Right renal pelvis (tissue), 4 donors: ENCODE measurements at places on chromosomes 16 and 17.

DNA sequence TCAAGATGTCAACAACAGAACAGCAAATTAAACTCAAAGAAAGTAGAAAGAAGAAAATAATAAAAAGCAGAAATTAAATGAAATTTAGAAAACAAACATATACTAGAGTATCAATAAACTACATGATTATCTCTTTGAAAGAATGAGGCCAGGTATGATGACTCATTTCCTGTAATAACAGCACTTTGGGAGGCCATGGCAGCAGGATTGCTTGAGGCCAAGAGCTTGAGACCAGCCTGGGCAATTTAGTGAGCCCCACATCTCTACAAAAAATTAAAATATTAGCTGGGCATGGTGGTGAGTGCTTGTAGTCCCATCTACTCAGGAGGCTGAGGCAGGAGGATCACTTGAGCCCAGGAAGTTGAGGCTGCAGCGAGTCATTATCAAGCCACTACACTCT lies 232.5 kb downstream of the RAB11FIP4 start:
- no peak for DNase-seq

DNA sequence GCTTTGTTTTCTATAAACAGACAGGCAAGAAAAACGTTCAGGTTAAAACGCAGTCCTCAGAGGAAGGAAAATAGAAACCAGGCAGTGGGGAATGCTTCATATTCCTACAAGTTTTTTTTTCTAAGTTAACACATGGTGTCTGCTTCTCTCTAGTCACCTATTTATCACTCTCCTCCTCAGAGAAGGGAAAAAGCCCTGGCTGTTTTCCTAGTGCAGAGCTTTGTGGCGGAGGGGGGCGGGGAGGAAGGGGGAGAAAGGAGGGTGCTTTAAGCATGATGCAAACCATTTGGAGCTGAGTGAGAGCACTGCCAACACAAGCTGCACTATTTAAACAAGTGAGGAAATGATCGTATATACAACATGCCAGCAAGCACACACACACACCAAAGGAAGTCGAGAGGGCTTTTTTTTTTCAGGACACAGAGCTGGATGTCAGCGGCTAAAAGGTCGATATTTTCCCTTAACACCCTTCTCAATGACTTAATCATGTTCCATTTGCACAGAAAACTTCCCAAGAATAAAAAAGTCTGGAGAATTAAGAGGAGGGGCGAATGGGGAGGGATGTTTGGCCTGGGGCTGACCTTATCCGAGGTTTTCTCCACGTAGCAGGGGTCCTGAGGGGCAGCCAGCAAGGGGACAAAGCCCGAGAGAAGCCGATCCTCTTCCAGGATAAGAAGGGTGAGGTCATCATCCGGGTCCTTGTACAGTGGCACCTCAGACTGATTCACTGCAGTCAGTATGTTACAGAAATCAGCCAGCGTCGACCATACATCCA lies 117.4 kb downstream of the HIC1 start:
- peak; percentile 87 for DNase-seq

DNA sequence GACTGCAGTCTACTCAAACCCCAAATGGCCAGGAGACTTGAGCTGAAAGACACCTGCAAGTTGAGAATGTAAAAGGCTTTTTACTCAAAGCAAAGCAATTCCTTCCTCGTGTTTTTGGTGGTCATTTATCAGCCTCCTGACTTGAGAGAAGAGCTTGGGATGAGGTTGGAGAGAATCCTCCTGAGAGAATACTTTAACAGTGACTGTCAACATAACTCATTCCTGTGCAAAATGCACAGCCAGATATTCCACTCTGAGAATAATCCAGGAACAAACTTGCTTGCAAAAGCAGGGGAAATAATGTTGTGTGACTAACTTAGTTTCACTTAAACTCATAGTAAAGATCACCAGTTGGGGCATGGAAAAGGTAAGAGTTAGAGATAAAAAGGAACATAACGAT lies 53.4 kb downstream of the SNTB2 start:
- DNase-seq: no peak

DNA sequence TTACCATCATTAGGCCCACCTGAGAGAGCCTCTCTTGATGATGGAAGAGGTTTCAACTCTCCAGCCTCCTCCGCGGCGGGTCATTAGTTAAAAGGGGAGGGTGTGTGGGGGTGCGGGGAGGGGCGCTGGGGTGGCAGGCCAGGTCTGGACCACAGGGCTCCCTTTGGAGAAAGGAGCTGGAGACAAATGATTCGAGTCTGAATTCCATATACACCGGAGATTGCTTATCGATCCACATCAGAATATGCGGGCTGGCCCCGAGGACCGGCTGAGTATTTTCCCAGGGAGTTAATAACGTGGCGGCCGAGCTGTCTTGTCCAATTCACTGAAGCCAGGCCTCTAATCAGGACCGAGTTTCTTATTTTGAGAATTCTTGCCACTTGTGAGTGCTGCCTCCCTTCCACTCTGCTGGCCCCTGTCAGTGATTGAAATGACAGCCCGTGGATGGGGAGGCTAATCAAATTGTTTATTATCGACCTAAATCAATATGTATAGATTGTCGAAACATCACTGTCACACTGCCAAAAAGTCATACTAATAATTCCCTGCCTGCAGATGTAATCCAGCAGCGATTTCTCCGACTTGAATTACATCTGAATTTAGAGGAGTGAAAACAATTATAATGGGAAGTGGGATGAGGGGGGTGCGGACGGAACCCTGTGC lies 202.7 kb downstream of the SALL1 start:
- no peak for DNase-seq

GRCh38 chr16:54512467-54512995 lies 225.9 kb upstream of the IRX3 start:
- DNase-seq: no peak

DNA sequence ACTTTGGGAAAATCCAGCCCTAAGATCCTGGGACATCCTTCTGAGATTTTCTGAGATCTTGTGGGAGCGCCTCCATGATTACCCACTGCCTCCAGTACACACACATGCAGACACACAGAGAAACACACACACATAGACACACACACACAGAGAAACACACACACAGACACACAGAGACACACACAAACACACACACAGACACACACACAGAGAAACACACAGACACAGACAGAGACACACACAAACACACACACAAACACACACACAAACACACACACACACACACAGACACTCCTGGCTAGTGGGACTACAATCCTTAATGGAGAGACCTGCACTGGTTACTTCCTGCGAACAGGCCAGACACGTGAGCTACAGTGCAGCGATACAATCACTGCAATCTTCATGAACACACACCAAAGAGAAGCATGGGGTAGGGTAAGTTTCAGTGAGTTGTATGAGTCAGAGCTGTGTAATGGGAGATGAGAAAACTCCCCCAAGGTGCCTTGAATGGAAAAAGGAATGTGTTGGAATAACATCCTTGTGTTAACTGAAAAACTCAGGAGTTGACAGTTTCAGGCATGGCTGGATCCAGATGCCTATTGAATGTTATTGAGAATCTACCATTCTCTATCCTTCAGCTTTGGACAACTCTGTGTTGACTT lies 79.5 kb downstream of the SLC6A2 start:
- DNase-seq: no peak

GRCh38 chr17:6413065-6413464 lies 21.9 kb downstream of the AIPL1 start:
- DNase-seq: no peak

- no peak for DNase-seq
Observed at GRCh38 chr17:32992321-32993033, 830 bp downstream of the SPACA3 start.

GRCh38 chr17:58337210-58337599 lies 8.6 kb upstream of the TSPOAP1 start:
- DNase-seq: no peak

GRCh38 chr17:78555746-78556401 lies 21.3 kb downstream of the DNAH17 start:
- DNase-seq: no peak

GRCh38 chr16:56372013-56372634 lies 53.2 kb downstream of the AMFR start:
- no peak for DNase-seq

DNA sequence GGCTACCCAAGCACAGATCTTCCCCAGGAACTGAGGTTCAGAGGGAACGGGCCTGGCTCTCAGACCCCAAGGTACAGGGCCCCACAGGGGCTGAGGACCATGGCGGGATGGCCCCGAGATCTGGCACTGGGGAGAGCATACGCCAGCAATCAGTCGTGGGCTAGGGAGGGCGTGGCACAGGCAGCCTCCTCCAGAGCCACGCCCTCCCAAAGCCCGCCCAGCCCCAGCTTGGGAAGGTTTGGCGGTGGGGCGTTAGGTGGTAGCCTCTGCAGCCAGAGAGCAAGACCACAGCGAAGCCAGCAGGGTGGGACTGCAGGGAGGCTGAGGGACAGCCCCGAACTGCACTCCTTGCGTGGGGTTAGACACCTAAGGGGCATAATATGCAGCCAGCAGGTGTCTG lies 11.6 kb downstream of the WNT9B start:
- no peak for DNase-seq

DNA sequence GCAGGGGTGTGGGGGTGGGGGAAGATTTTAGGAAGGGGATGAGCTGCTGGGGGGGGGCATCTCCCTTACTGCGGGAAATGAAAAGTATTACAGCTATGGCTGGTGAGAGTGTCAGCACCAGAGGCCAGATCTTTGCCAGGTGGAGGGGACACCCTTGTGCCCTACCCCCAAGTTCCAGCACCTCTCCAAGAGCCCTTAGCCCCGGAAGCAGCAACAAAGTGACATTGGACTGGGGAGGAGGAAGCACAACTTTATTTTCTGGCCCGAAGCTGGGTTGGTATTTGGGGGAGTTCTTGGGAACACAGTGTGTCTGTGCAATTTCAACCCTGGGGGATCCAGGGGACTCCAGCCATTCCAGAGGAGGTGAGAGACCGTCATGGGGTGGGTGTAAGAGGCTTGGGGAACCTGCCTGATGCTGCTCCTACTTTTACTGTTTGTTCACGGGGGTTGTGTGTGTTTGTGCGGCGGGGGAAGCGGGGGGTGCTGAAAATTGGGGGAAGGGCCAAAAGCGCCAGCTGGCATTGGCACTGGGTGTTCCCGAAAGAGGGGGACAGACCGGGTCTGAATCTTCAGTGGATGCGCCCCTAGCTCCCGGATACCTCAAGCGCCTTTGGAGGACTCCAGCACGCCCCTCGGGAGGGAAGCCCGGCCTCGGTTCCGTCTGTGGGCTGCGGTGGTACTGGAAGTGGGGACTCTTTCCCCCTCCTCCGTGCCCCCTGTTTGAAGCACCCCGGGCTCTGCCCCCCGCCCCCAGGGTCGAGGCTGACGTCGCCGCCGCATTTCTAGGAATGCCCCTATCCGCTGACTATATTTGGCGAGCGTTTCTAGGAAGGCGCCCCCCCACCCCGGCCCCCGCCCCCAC lies 230.3 kb downstream of the MRTFB start:
- DNase-seq: no peak

DNA sequence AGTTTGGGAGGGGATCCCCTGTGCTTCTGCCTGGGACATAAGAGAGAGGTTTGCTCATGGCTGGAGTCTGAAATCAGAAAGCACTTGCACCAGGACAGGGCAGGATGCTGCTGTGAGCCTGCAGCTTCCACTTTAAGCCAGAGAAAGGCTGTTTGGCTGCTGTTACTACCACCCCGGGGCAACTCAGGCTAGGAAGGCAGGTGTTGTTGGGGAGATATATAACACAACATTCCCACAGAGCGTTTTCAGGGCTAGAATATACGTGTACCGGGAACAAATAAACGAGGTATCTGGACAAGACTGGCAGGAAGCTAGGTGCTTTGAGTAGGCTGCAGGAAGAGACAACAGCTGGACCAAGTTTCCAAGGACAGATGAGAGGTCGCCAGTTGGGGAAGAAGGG lies 313.3 kb upstream of the CCL2 start:
- no peak for DNase-seq

DNA sequence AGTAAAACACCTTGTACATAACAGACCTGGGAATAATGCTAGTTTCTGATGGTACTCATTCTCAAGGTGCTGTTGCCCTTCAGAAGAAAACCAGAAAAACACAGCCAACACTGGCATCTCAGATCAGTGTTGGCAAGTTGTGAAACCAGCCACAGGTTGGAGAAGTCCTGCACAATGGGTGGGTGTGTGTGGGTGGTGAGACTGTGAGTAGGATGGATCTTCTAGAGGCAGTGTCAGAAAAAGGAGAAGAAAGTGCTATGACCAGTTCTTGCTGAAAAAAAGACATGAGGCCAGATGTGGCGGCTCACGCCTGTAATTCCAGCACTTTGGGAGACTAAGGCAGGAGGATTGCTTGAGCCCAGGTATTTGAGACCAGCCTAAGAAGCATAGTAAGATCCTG lies 35.2 kb upstream of the SMIM36 start:
- no peak for DNase-seq

DNA sequence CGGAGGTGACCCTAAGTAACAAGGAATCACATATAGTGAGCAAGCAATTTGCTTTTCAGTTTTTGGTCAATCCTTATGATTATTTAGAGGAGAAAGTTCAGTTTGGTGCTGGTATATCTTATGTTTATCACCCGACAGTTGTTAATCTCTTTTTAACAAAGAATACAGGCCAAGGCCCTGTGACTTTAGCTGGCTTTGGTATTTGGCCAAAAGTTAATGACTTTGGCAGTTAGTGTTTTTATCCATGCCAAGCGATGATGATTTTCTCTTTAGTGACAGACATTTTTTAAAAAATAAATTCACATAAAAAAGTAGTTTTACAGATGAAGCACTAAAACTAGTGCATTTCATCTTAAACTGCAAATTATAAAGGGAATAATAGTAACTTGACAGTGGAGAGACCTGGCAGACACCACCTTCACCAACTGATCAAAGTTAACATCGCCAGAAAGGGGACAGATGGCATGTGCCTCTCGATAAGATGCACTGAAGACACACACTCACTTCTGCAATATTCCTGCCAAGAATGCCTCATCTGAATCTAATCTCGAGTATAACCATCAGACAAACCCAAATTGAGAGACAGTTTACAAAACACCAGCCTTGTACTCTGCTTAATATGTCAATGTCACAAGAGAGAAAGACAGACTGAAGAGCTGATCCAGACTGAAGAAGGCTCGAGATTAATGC lies 6.9 kb downstream of the DEXI start:
- no peak for DNase-seq

- no peak for DNase-seq
Observed at GRCh38 chr17:57849163-57849873, 526 bp downstream of the MRPS23 start.

DNA sequence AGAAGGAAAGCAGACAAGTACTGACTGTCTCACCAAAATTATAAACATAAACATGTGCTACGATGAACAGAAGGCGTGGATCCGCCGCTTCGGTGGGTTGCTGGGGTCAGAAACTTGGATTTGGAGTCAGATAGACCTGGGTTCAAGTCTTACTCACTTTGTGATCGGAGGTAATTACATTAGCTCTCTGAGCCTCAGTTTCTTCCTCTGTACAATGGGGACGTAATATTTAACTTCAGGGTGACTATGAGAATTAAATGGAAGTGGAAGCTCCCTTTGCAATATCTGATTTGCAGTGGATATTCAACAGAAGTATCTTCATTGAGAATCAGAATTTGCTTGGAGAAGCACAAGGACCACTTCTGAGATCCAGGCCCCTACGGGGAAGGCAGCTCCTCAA lies 6.2 kb downstream of the RHBDL3 start:
- no peak for DNase-seq
